HTR-8/SVneo (cell line): ENCODE measurements at places on chromosomes 3 and 15.

DNA sequence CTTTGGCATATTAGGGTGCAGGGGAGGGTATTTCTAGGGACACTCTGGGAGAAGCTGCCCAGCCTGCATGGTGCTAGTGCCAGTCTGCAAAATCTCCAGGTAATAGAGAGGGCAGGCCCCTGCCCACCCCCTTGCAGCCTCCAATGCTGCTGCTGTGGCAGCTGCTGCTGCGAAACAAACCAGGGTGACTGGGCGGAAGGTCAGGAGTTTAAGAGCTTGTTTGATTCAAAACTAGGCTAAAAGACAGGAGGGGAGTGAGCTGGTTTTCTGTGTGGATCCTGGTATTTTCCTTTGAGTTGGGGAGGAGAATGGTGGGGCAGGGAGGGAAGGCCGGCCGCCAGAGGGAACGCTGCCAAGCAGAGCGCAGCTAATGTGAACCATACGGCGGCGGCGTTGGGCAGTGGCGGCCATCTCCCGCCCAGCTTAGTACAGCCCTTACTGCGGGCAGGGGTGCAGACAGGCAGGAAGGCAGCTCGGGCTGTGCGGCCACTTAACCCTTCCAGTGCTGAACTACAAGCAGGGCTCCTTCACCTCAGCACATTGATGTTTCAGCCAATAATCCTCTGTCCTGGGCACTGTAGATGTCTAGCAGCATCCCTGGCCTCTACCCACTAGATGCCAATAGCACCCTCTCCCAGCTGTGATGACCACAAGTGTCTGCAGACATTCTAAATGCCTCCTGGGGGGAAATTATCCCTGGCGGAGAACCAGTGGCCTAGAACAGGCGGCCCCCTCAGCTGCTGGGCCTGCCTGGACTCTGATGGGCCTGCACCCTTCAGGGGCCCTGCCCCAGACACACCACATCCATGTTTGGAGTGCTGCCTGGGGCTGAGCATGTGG, 125.7 kb downstream of the EEFSEC start:
- DNase-seq, result no peak

- no peak for DNase-seq
Observed at GRCh38 chr3:183533412-183534132, 21.9 kb downstream of the KLHL6 start.

GRCh38 chr15:100686021-100686724, 83.8 kb downstream of the ASB7 start:
- DNase-seq, result no peak

DNA sequence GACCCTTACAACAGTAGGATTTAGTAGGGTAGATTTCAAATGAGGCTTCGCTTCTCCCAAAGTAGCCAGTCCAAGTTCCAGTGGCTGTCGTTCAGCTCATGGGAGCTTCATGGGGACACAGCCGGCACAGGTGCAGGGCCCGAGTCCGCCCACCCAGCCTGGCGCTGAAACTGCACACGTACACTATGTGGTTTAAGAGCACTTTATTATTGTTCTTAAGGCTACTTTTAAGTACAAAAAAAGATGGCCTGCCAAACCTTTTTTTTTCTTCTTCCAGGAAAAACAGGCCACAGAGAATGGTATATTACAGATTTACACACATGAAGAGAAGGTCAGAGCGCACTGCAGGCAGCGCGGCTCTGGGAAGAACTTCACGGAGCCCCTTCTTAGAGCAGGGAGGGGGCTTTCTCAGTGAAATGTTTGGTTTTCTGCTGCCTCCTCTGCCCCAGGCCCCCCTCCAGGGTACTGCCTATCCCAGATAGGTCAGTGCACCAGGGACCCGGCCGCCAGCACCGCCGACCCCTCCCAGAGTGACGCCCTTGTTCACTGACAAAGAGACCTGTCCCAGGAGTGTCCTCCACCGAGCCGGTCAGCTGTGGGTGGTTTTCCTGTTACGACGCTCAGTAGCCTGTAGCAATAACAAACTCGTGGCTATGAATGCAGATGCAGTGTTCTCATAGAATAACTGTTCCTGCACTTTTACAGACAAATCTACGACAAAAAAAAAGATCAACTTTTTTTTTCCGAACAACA, 87.7 kb downstream of the VGLL4 start:
- no peak for DNase-seq

GRCh38 chr3:135444058-135444457, 521.5 kb upstream of the PPP2R3A start:
- no peak for DNase-seq

- DNase-seq, result no peak
Observed at GRCh38 chr3:62672270-62672987, 202.8 kb downstream of the CADPS start.
